BJ (cell line): ENCODE measurements at places on chromosomes 1 and 21. TPM values are rescaled to one million over a fixed set of nuclear protein-coding genes. Genes with fewer than 3 reads are reported as not detected.

DNA sequence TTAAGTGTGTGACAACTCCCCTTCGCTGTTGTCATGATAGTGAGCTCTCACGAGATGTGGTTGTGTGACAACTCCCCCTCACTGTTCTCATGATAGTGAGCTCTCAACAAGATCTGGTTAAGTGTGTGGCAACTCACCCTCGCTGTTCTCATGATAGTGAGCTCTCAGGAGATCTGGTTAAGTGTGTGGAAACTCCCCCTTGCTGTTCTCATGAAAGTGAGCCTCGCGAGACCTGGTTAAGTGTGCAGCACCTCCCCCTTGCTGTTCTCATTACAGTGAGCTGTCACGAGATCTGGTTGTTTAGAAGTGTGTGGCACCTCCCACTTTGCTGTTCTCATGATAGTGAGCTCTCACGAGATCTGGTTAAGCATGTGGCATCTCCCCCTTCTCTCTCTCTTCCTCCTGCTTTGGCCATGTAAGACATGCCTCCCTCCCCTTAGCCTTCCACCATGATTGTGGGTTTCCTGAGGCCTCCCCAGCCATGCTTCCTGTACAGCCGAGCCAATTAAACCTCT is 25.1 kb upstream of the LSS start:
- no peak for DNase-seq

DNA sequence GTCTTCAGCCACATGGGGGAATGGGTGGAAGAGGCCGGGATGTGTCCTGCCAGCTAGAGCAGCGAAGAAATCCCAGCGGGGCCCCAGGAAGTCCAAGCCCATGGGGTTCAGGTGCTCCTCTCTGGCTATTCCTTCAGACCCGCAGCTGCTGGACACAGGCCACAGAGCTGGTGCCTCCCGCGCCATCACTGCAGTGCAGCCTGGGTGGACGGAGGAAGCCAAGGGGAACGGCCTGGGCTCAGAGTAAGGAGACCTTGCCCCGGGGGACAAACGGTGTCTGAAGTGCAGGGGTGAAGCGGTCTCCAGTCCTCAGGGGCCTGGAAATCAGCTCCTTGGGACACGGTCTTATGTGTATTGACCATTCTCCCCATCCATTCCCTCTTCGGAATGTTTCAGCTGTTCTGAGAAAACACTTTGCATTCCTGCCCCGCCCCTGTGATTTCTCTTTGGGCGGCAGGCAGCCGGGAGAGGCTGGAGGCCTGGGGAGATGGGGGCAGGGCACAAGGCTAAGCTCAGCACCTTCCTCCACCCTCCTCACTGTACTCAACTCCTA is 18.4 kb downstream of the MTHFR start:
- DNase-seq: no peak

DNA sequence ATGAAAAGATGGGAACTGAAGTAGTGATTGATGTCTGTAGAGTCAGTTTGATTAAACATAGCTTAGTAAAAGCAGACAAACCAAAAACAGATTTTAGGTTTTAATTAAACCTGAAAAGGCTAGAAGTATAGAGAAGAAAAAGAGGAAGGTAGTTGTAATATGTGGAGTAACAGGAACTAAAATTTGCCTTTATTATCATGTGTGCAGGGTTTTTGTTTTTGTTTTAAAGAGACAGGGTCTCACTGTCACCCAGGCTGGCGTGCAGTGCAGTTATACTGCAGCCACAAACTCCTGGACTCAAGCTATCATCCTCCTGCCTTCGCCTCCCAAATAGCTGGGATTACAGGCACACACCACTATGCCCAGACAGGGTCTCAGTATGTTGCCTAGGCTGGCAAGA is 6.0 kb downstream of the TOR1AIP1 start:
- no peak for DNase-seq

GRCh38 chr1:177708406-177708805 is 261.5 kb downstream of the SEC16B start:
- DNase-seq: no peak

Gene CSF3R
- not detected in 2 replicates for polyA plus RNA-seq

GRCh38 chr1:6822530-6823359 is 37.5 kb downstream of the CAMTA1 start:
- DNase-seq: no peak

GRCh38 chr21:36658926-36659325 is 40.0 kb upstream of the SIM2 start:
- no peak for DNase-seq

Gene TMEM269
- polyA plus RNA-seq: not detected in 2 replicates
